Left hindlimb (tissue), 1 donor: ENCODE measurements at places on chromosomes 11 and 22.

DNA sequence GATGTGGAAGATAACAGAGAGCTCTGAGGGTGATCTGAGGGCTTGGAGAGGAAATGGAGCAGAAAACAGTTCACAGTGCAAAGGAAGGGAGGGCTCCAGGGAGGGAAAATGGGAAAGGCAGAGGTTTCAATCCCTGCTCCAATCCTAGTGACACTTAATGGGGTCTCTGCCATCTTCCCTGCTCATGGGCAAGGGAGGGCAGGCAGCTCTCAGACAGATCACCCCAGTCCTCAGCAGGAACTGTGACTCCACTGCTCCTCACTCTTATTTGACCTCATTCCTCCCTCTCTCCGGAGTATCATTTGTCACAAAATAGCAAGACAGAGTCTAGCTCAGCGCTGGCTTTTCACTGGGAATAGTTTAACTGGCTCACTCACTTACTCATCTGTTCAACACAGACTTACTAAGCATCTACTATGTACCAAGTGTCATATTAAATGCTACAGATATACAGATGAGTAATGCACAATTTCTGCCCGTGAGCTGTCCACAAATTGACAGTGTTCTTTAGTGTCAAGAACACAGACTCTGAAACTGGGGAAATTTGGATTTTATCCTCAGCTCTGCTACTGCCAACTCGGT is 817.4 kb downstream of the OPCML start:
- DNase-seq = no peak

DNA sequence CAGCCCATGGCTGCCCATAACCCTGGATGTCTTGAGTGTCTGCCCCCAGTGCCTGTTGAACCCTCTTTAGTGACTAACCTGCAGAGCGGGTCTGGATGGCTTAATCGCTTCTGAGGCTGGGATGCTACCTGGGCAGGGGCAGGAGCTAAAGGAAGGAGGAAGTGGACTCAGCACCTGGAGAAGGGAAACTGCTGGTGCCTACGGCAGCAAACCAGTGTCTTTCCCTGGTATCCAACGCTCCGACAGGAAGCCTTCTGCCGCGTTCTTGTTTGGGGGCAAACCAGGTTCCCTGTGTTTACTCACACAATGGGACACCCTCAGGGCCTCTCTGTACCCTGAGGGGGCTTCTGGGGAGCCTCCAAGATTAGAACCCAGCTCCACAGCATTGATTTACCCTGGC is 38.1 kb upstream of the B3GAT1 start:
- DNase-seq = no peak

GRCh38 chr11:119258180-119258579 is 52.0 kb downstream of the CBL start:
- DNase-seq = no peak

DNA sequence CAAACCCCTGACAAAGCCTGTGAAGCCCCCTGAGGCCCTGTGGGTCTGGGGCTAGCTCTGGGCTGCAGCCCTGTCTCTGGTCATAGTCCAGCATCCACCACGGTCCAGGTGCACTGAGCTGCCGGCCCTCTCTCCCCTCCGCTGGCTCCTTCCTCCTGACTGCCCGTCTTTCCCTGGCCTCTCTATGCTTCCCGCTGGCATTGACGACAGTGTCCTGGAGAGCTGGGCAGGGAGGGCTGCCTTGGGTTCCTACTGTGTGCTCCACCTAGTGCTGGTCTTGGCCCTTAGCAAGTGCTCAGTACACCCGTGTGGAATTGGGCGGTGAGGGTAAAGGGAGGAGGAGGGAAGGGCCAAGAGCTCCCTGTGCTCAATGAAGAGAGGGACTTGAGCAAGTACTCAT is 868 bp upstream of the MYEOV start:
- no peak for DNase-seq

DNA sequence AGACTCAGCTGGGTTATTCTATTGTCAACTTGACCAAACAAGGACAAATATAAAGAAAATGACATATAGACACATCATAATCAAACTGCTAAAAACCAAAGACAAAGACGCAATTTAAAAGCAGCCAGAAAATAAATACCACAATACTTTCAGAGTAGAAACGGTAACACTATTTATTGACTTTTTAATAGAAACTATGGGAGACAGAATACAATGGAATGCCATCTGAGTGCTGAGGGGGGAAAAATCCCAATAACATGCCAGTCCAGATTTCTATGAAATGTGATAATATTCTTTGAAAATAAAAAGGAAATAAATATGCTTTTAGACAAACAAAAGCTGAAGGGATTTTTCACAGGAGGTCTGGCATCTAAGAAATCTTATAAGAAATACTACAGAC is 30.7 kb downstream of the C11orf65 start:
- no peak for DNase-seq

GRCh38 chr22:46727813-46728364 is 10.2 kb downstream of the CERK start:
- no peak for DNase-seq

DNA sequence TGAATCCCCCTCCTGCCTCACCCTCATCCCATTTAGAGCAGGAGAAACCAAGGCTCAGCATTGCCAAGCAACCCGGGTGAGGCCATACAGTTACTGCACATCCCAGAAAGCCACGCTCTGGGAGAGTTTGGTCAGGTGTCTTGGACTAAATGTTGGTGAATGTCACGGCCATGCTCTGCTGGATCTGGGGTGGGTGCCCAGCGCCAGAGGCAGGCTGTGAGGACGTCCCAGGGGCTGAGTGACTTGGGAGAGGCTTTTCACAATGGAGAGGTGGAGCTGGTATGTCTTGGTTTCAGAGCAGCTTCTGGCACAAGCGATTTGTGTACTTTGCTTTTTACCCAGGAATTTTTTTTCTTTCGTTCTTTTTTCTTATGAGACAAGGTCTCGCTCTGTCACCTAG is 6.6 kb downstream of the SERHL2 start:
- no peak for DNase-seq

DNA sequence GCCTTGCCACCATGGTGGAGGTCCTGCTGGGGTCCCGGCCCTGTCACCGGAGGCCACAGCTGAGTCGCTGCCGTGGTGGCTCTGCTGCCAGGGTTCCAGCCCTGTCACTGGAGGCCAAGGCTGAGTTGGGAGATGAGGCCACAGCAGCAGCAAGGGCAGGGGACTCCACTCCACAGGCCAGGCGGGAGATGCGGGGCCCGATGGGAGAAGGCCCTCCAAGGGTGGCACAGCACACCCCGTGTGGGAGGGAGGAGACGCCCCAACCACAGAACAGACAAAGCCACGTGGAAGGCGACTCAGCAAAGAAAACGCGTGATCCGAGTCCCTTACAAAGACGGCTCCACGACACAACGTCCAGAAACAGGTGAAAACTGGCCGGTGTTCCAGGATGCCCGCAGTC is 159.3 kb downstream of the BRD1 start:
- DNase-seq = no peak

DNA sequence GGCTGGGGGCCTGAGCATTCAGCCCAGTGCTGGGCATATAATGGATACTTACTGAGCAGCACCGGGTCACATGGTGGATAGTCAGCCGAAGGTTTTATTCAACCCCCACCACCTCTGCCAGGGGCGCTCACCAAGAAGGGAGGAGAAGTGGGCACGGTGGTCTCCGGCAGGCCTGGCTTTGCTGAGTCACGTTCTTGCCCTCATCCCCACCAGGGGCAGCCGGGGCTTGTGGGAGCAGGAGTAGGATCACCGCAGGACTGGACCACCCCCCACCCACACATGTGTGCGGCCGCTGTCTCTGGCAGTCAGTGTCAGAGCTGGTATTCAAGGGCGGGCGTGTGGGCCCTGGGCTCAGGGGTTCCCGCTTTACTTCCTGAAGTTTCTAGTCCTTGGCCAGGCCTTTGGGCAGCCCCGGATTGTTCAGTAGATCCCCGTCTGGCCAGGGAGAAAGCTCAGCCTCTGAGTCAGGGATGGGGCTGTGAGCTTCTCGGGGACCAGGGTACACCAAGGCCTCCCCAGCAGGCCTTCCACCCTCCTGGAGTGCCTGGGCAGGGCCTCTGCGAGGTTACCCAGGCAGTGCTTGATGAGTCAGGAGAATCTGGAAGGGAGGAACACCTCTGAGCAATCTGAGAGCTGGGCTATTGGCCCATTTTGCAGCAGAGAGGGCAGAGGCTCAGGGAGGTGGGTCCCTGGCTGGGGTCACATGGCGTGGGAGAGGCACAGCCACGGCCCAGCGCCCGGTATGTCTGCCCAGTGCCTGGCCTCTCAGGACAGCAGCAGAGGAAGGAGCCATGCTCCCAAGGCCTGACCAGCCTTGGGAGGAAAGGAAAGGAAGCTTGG is 60.6 kb downstream of the RTL6 start:
- no peak for DNase-seq

- DNase-seq = no peak
These were observed 720 bp downstream of the UFD1 start for GRCh38 chr22:19478045-19478900.

- no peak for DNase-seq
These were observed 423.3 kb downstream of the TMEM135 start for GRCh38 chr11:87460842-87461637.

- no peak for DNase-seq
These were observed 7.2 kb downstream of the CHEK2 start for GRCh38 chr22:28734393-28734792.

- peak; percentile 86 for DNase-seq
These were observed at the start of gene P2RX6 for GRCh38 chr22:21014726-21015465. P2RX6 (plus strand) TSS chr22:21015165; CDS start chr22:21015175, 10 bp downstream.

DNA sequence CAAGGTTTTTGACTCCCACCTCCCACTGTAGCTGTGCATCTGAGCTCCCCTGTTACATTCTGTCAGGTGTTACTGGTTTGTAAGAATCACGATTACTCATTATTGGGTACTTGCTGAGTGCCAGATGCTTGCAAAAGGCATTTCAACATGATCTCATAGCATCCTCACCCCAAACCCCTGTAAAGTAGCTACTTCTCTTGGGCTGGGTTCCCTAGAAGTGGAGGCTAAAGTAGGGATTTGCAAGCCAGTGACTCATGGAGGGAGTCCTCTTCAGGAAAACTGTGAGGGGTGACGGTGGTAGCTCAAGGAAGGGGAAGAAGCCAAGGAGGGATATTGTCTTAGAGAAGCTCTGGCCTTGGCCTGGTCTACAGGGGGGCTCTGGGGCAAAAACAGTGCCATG is 78.6 kb downstream of the TIMP3 start:
- DNase-seq = no peak

- no peak for DNase-seq
These were observed 1396.2 kb upstream of the TENM4 start for GRCh38 chr11:80837051-80837450.
